ENCODE measurements at places on chromosomes 2 and 18.

GRCh38 chr2:228016402-228016801 is 145.0 kb downstream of the DAW1 start:
- DNase-seq: no peak

- no peak for DNase-seq
Observed at GRCh38 chr2:227447606-227448005, 24.4 kb upstream of the AGFG1 start.

DNA sequence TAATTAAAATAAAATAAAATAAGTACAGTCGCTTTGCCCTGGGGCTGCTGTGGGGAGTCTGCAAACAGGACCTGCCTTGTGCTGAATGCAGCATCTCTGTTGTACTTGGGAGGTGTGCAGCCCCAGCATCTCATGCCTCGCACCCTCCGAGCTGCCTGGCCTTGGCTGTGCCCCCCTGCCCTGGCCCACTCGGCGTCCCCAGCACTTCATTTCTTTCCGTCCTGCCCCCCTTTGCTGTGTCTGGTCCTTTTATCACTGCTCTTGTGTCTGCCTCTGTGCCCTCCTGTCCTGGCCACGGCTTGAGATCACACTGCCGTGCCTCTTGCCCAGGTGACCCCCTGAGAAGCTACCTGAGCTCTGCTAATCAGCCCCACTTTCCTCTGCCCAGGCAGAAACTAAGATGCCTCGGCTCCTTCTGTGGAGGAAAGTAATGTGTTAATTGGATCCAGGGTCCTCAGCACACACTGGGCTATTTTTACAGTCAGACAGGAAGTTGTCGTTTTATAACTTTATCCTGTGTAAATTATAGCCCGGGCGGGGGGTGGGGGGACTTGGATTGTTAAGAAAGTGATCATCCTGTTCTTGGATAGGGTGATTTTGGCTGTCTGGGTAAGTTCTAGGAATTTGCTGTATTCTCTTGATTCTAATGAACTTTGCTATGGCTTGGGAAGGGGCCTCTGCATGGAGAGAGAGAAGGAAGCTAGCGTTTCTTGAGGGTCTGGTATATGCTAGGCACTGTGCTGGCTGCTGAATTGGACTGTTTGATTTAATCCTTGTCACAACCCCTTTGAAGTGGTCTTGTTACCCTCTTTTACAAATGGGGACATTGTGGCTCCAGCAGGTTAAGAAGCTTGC is 69.4 kb downstream of the AGAP1 start:
- DNase-seq: no peak

GRCh38 chr2:187593098-187593497 is 38.9 kb upstream of the TFPI start:
- DNase-seq: no peak

DNA sequence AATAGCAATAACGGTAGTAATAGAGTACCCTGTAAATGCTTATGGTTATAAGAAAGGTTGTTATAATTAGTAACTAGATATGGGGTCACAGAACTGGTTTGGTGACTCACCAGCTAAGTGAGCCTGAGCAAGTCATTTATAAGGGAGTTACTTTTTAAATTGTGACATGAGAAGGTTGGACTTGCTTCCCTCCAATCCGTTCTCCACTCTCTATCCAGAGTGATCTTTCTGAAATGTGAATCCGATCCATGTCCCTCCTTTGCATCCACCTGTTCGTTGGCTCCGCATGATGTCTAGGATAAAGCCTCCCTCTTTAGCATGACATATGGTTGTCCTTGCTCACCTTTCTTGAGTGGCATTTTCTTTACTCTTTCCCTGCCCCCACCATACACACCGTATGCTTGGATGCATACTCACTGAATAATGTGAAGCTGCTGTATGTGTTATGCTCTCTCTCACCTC is 83.1 kb downstream of the CDC42EP3 start:
- DNase-seq: no peak

All from GOT3 (cell line).